ENCODE measurements at places on chromosomes 6 and 20. TPM values are rescaled to one million over a fixed set of nuclear protein-coding genes. Genes with fewer than 3 reads are reported as not detected.

The NKX2-2 gene
- total RNA-seq, result not detected

GRCh38 chr6:165245701-165246100 lies 63.7 kb downstream of the C6orf118 start:
- DNase-seq, result no peak

DNA sequence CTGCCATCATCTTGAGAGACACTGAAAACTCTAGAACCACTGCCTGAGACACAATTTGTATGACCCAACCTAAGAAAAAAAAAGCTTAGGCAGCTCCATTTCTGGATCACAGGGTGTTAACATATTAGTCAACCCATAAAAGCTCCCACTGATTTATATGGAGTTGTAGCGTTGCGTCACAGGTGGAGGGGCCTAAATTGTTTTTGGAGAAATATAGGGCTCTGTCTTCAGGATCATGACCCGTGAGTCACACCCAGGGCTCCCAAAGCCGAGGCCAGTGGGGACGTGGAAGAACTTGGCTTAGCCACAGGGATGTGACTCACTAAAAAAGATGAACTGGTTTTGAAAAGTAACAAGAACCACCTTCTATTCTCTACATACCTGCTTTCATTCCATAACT lies 116.5 kb upstream of the BMP2 start:
- no peak for DNase-seq

The THEMIS gene
- not detected for total RNA-seq

DNA sequence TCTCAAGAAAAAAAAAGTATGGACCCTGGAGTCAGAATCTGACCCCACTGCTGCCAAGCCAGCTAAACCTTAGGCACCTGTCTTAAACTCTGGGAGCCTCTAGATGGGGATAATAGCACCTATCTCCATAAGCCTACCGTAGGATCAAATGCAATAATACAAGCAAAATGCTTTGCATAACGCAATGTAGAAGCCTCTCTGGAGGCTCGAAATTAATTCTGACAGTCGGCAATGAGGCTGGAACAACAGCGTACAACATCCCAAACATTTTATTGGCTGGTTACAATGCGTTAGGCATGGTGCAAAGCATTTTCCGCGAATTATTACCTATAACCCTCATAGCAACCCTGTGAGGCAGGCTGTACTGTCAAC lies 521 bp downstream of the CDK5RAP1 start:
- DNase-seq, result peak; percentile 67

DNA sequence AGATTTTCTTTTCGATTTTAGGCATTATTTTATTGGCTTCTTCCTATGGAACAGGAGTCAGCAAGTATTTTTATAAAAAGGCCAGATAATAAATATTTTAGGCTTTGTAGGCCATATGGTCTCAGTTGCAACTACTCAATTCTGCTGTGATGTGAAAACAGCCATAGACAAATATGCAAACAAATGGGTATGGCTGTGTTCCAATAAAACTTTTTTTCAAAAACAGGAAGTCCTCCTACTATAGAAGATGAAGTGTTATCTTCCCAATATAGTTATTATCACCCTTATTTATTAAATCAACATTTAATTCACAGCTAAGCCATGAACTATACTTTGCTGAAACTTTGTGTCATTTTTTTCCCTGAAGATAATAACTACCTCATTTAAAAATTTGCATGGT lies 57.2 kb downstream of the CHD6 start:
- DNase-seq, result no peak

GRCh38 chr20:51185277-51185676 lies 162.4 kb upstream of the KCNG1 start:
- DNase-seq, result no peak

The SH3BGRL2 gene
- total RNA-seq, result 28.8 TPM

GRCh38 chr6:124722141-124722878 lies 239.9 kb upstream of the RNF217 start:
- no peak for DNase-seq

GRCh38 chr20:48463096-48463720 lies 364.6 kb downstream of the PREX1 start:
- DNase-seq, result no peak

DNA sequence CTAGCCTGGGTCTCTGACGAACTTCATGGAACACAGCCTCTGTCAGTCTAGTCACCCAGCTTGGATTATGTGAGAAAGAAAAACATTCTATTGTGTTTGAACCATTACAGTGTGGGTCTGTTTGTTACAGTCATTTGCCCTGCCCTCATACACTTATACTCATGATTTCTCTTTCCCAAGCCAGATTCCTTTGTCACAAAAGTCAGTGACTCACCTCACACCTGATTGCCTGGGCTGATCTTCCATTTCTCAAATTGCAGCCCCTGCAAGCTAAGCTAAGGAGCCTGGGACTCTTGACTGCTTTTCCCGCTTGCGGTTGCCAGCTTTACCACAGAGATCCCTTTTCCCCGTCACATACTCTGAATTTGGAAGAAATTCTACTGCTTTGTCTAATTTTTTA lies 395.9 kb downstream of the SAMD5 start:
- no peak for DNase-seq

DNA sequence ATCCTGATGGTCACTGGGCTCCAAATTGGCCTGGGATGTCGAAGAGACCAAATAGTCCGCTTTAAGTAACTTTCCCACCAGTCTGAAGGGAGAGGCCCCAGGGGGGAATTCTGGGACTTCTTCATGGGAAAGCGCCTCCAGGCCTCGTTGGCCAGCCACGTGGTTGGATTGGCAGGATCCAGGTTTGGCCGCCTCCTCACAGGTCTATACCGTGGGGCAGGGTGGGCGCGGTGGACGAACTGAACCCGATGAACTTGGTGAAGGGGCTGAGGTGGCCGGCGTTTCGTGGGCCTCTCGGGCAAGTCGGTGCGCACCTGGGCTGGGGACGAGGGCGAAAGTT lies 297 bp downstream of the POM121L2 start:
- DNase-seq, result no peak

GRCh38 chr6:17869753-17870050 lies 117.7 kb downstream of the KIF13A start:
- no peak for DNase-seq

DNA sequence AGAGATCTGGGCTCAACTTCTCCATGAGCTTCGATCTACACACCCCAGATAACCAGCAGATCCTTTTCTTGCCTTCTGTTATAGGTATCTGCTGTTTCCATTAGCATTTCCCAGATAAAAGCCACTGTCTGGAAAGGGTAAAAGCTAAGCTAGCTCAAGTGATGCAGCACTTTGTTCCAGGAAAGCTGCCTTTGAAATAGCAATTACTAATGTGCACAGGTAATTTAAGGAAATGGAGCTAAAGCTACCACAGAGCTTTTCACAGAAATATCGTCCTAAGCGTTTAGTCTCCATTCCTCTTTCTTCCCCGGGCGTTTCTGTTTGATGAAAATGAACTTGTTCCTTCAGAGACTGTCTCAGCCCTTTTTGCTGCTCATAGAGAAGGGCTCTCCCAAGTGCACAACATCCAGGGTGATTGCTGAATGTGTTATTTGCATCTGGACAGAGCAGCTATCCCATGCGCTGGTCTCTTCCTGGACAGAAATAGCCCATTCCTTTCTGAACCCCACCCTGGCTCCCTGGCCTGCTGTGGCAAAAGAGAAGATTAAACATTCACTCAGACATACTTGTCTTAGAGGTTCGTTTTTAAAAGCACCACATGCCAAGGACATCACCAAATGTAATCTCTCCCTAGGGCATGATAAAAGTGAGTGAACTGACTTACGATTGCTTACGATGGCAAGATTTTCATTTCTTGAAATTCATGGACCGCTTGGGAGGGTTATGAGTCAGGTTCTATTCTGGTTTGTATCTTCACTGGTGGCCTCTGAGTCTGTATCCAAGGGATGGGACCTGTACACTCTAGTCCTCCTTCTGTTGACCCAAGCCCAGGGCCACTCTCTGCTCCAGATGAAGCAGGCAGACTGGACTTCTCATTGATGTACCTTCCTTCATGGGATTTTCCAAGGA lies 429.1 kb upstream of the CDH4 start:
- DNase-seq, result no peak

The ULBP1 gene
- 0.04 TPM for total RNA-seq

- DNase-seq, result no peak
These were observed 314.9 kb downstream of the ALDH8A1 start for GRCh38 chr6:134634966-134635365.

DNA sequence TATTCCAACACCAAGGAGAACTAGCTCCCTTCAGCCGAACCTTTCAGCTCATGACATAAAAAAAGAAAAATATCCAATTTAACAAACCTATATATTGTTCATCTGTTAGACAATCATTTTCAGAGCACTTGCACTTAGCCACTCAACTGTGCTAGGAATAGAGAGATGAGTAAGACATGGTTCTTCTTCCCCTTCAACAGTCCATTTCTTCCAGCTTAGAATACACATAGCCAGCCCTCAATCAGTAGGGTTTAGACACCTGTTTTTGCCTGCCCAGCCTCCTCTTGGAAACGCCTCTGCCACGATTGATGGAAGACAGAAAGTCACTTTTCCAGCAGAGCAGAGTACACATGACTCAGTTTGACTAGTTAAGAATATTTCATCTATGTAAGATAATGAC lies 21.8 kb downstream of the ADNP start:
- DNase-seq, result no peak

DNA sequence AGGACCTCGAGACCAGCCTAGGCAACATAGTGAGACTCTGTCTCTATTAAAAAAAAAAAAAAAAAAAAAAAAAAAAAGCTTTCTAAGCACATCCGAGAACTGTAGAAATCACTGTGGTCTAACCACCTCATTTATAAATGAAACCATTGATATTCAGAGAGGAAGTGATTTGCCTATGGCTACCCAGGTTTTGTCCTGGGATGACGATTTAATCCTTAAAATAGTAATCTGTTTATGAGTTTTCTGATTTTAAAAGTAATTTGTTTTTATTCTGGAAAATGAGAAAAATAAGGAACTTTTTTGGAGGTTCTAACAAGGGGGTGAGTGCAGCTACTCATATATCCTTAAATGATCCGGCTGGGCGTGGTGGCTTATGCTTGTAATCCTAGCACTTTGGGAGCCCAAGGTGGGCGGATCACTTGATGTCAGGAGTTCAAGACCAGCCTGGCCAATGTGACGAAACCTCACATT lies 6.5 kb upstream of the BTN3A2 start:
- DNase-seq, result no peak

The RAB44 gene
- total RNA-seq, result not detected

The TFAP2A gene
- total RNA-seq, result not detected

The OLIG3 gene
- not detected for total RNA-seq

The CUTA gene
- total RNA-seq, result 180 TPM
